ENCODE measurements at places on chromosomes 12 and 14. TPM values are rescaled to one million over a fixed set of nuclear protein-coding genes. Genes with fewer than 3 reads are reported as not detected.
A peak's percentile ranks its signal among the peaks of the same experiment; 100 is the strongest.

Gene OASL
- 1.4 TPM for total RNA-seq

Gene SERPINA9
- not detected for total RNA-seq

GRCh38 chr12:96258104-96258961, 64.2 kb downstream of the ELK3 start:
- no peak for DNase-seq

DNA sequence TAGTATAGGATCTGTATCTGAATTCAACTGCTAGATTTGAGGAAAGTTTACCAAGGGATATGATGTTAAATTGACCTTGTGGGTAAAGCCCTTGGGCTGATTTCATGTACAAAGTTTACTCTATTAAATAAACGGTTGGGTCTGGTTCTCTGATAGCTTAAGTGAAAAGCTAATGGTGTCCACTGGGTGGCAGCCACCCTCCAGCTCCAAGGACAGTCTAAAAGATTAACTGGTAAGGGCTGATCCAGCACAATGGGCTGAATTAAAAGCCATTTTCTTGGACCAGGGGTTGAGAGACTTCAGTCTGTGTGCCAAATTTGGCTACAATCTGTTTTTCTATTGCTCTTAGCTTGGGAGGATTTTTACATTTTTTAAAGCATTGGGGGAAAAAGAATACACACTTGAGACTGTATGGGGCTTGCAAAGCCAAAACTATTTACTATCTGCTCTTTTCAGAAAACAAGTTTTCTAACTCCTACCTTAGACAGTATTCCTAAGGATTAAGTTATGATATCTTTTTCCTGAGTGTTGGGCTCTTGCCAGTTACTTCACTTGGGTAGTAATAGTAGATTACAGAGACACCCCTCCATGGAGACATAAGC, 116.5 kb downstream of the GPHN start:
- DNase-seq, result no peak

DNA sequence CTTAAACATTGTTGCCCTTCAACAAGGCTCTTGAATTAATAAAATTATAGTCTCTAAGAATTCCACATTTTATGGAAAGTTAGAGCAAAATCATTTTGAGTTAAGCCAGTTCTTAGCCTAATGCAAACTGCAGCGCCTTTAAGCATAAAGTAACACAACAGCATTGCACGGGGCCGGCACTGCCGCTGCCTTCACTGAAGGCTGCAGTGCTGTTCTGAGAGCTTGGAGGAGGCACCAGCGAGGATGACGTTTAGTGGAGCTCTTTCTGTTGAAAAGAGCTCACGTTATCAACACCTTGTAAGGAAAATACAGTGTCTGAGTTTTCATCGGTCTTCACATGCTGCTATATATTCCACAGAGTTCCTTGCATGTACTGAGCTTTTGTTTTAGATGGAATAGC, 38.3 kb upstream of the DYNC1H1 start:
- peak; percentile 47 for DNase-seq

- no peak for DNase-seq
Observed at GRCh38 chr14:63383776-63384367, 65.1 kb upstream of the GPHB5 start.

DNA sequence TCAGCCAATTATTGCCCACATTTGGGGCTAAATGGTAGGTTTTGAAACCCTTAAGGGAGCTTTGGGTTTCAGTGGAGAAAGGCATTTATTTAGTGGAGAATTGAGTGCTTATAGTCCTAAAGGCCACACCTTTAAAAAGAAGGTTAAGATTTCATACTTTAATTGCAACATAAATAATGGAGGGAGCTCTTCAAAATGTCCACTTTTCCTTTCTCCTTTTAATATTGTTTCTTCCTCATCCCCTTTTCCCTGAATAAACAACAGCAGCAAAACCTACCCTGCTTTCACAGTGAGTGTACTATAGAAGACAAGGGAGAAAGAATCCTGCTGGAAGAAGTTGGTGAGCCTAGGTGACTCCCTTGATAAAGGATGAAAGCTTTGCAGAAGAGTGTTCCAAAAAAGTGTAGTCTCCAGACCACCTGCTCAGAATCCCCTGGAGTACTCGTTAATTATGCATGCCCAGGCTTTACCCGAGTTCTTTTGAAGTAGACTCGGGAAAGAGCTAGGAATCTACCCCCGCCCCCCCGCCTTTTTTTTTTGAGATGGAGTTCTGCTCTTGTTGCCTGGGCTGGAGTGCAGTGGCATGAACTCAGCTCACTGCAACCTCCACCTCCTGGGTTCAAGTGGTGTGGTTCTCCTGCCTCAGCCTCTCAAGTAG, 11.5 kb upstream of the EID3 start:
- no peak for DNase-seq
